ENCODE measurements at places on chromosomes 2 and 18.

GRCh38 chr2:171655586-171655985 is 31.7 kb upstream of the DYNC1I2 start:
- no peak for DNase-seq

DNA sequence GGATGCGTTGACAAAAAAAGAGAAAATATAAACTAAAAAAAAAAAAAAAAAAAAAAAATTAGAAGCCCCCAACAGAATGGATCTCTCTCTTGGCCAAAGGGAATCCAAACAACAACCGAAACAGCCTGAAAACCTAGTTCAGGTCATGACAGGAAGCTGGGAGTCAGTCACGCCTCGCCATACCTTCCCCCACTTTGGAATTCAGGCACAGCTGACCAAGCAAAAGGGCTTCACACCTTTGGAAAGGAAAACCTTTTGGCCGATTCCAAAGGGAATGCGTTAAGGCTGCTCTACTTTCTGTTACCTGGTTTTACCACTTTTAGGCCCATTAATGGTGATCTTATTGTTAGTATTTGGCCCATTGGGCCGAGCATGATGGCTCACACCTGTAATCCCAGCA is 17.9 kb upstream of the RMC1 start:
- no peak for DNase-seq

DNA sequence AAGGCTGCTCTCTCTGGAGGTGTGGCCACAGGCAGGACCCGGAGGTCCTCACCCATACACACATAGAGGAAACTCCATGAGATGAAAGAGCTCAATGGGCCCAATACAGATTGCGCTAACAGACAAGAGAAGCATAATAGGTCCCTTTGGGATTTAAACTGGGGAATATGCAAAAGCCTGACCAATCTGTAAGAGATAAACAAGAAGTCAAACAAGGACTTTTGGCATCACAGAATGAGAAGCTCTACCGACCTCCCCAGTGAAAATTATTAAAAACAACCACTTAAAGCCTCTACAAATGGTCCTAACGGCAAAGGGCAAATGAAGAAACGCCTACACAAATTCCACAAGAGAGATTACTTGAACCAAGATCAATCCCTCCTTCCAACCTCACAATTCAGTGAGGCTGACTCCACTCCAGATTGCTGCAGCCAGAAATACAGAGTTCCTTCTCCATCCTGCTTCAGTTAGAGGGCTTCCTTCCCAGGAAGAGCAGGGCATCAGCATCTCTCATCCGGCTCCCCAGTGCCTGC is 10.8 kb downstream of the IWS1 start:
- DNase-seq: no peak

DNA sequence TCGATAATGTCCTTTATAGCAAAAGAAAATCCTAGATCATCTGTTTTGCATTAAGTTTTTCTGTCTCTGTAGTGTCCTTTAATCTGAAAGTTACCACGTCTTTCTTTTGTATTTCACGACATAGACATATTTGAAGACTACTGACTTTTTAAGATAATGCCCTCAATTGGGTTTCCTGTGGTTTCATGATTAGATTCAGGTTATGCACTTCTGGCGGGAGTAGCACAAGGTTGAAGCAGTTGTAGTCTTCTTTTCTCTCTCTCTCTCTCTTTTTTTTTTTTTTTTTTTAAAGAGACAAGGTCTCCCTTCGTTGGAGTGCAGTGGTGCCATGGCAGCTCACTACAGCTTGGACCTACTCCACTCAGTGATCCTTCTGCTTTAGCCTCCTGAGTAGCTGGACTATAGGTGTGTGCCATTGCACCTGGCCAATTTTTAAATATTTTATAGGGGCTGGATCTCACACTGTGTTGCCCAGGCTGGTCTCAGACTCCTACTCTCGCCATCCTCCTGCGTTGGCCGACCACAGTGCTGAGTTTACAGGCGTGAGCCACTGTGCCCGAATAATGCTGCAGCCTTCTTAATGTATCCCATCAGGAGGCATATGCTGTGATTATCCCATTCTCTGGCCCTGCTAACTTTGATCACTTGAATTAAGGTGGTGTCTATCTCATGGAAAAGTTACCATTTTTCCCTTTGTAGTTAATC is 3.9 kb downstream of the INPP4A start:
- no peak for DNase-seq

GRCh38 chr18:49360582-49360981 is 99.9 kb downstream of the DYM start:
- no peak for DNase-seq

- DNase-seq: no peak
Observed at GRCh38 chr2:172821370-172822338, 86.0 kb downstream of the RAPGEF4 start.

DNA sequence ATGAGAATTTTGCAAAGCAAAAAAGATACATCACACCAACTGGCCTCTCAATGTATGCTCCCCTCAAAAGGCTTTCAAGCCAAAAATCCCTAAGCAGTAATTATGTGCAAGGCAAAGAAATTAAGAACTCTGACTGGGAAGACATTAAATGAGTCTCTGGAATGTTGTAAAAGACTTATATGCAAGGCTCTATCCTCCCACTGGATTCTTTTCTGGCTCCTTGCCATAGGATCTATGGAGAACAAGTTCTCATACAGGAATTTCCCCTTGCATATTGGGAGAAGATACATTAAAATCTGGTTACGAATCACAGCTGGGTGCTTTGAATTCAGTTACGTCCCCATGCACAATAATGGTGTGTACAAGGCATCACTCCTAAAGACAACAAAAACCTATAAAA is 73.4 kb upstream of the ATL2 start:
- no peak for DNase-seq

DNA sequence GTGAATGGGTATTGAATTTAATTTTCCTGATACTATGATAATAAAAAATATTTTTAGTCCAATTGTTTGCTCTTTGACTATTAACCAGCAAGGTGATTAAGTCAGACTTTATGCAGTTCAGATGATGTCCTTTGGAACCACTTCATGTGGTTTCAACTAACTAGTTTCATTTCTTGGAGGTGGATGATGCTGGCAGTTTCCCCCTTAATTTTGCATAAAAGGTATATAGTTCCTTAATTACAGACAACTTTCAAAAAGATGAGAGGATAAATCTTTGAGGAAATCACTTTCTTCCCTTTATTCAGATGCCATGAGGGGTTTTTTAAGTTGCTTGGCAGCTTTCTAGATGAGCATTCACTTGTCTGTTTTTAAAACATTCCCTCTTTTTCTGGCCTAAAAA is 223.1 kb downstream of the PHLPP1 start:
- no peak for DNase-seq

DNA sequence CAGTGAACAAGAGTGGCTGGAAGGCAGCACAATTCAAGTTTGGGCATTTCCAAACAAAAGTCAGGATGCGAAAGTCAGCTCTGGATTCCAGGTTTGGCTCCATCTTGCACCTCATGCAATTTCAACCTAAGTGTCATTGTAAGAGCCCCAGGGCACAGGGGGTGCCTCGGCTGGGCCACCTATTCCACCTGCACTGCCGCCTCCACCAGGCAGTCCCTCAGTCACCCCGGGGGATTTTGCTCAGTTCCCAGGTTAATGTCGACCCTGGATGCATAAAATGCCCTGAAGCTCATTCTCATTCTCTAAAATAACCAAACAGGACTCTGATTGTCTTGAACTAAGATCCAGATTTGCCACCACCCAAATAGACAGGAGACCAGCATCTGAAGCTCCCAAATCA is 77.6 kb downstream of the EDAR start:
- no peak for DNase-seq

DNA sequence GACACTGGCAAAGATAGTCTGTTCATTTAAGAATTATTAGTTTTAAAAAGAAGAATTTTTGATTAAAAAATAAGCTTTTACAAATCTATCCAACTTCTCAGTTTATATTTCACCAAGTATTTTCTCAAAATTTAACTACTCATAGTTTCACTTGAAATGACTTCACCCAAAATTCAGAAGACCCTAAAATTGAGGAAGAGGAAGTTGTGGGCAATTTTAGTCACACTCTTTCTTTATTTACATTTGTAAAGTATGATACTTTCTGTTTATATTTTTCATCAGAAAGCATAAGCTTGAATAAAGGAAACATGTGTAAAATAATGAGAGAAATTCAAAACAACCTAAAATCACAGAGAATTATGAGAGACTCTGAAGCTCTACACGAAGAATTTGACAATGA is 278.8 kb upstream of the MEIS1 start:
- no peak for DNase-seq

- DNase-seq: no peak
Observed at GRCh38 chr2:241184901-241185300, 3.6 kb upstream of the ANO7 start.
